ENCODE measurements at places on chromosomes 7 and 10. TPM values are rescaled to one million over a fixed set of nuclear protein-coding genes. Genes with fewer than 3 reads are reported as not detected.

DNA sequence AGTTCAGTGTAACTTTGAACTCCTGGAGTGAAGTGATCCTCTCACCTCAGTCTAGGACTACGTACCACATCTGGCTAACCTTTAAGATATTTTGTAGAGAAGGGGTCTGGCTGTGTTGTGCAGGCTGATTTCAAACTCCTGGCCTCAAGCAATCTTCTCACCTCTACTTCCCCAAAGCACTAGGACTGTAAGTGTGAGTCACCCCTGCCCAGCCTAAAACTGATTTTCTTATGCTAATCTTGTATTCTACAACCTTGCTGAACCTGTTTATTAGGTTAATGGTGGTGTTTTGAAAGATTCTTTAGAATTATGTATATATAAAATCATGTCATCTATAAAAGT is 58.0 kb downstream of the LCOR start:
- no peak for DNase-seq

DNA sequence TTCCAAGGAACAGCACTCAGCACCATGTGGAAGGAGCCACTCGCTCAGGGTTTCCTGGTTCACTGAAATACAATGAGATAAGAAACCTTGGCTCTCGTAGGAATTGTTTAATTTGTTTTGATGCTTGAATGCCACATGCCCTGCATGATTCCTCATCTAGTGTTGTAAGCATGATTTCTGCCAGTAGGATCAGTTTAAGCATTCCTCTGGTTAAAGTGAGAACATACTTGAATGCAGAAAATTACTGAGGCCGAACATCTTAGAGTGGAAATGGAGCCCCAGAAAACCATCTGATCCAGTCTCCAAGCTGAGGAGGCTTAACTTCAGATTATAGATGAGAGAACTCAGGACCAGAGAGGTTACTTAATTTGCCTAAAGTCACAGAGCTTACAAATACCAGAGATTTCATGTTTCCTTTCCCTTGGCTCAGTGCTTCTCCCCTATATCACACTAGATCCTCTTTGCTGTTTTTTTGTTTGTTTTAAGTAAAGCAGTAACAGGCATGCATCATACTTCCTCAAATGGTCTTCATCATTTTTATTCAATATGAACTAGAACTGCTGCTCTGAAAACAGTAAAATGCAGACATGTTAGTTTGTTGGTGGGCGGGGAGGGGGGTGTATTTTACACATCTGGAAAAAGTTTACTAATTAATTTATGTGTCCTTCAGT is 125.1 kb downstream of the ADAM12 start:
- no peak for DNase-seq

- no peak for DNase-seq
Observed at GRCh38 chr10:105837951-105838350, 1196.9 kb downstream of the SORCS3 start.

The NUTM2E gene
- not detected for total RNA-seq

DNA sequence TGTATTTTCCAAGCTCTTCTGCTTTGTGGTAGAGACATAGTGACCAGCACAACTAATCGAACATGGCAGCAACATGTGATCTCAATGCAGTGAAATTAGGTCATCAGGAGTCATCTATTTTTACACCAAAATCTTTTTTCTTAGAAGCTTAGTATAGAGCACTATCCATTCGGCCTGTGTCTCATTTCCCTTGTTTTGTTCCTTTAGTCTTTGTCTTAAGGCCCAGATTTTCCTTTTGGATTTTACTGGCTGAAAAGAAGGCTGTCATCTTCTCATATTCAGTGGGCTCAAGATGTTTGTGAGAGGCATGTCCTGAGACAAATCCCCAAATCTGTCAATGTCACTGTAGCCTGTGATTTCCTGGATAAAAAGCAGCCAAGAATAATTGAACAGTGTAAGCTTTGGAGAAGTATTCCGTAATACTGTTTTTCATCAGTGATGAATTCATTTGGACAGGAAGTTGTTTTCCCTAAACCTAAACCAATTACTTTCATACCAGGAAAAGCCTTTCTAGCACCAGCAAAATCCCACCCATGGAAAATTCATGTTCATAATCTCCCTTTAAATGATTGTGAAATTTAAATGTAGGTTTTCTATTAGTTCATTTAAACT is 55.2 kb downstream of the MAGI2 start:
- no peak for DNase-seq

The HDAC9 gene
- 87.5 TPM for total RNA-seq
